A549 (cell line): ENCODE measurements at places on chromosomes 13 and 19. TPM values are rescaled to one million over a fixed set of nuclear protein-coding genes. Genes with fewer than 3 reads are reported as not detected.

GRCh38 chr19:30689474-30689873, 317.3 kb downstream of the ZNF536 start:
- no peak for DNase-seq

- DNase-seq, result no peak
Observed at GRCh38 chr19:7509625-7510024, 6.3 kb upstream of the ZNF358 start.

DNA sequence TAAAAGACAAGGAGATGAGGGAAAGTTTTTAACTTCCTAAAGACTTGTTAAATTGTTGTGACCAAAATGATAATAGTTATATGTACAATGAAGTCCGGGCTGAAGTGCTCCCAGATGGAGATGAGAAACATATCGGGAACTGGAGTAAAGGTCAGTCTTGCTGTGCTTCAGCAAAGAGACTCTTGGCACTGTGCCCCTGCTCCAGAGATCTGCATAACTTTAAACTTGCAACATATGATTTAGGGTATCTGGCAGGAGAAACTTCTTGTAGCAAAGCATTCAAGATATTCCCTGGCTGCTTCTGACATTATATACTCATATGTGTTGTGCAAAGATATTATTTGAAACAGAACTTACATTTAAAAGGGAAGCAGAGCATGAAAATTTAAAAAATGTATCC, 786.6 kb upstream of the SLITRK6 start:
- DNase-seq, result no peak

Gene COPE
- polyA plus RNA-seq, result 109 to 114 TPM (median 112 TPM) in 3 replicates

DNA sequence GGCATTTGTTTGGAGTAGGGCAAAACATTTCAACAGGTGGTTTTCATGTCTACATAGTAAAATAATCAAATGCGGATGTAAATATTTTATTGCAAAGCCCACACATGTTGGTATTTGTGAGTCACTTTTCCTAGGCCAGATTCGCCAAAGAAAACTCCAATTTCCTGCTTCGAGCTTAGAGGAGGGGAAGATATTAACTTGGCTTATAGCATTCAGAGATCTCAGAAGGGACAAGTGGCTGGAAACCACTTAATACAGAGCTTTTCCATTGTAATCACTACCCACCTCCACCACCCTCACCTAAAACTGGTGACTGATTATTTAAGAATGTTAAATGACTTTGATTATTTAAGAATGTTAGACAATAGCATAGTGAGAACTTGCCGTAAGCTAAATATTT, 530.6 kb upstream of the SPRY2 start:
- no peak for DNase-seq

Gene HRC
- polyA plus RNA-seq, result 0.04 to 0.05 TPM in 2 of 3 replicates, not detected in the other

DNA sequence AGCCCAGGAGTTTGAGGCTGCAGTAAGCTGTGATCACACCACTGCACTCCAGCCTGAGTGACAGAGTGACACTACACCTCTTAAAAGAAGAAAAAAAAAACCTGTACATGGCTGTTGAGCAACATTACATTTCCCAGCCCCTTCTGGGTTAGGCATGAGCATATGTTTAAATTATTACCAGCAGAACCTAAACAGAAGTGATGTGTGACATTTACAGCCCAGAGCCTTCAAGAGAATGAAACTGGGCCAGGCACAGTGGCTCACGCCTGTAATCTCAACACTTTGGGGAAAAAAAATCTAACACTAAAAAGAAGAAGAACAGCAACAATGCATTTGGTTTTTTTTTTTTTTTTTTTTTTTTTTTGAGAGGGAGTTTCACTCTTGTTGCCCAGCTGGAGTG, 38.3 kb downstream of the MRPS31 start:
- DNase-seq, result no peak

Gene LRRC63
- 0.04 to 0.06 TPM in 2 of 3 replicates, not detected in the other for polyA plus RNA-seq

Gene MEIS3
- polyA plus RNA-seq, result 21.8 to 31.4 TPM (median 27.1 TPM) in 3 replicates

Gene OR7D2
- not detected in 3 replicates for polyA plus RNA-seq

Gene ANGPTL8
- 0.16 TPM in 1 of 3 replicates, not detected in the others for polyA plus RNA-seq

DNA sequence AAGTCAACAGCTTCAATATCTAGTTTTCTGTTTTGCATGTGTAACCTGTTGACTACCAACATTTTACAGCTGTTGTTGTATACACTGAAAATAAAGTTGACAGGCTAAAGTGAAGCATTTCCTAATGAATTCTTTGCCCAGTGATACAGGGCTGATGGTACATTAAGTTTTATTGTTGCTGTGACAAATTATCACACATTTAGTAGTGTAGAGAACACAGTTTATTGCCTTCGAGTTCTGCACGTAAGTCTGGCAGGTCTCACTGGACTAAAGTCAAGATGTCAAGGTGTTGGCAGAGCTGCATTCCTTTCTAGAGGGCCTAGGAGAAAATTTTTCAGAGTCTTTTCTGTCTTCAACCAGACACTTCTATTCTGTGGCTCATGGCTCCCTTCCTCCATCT, 184.2 kb downstream of the SLITRK6 start:
- no peak for DNase-seq

GRCh38 chr19:38060331-38060730, 153.3 kb downstream of the SIPA1L3 start:
- DNase-seq, result no peak

- no peak for DNase-seq
Observed at GRCh38 chr13:23950736-23951510, 53.6 kb upstream of the C1QTNF9B start.
